ENCODE measurements at places on chromosomes 12 and 14.

DNA sequence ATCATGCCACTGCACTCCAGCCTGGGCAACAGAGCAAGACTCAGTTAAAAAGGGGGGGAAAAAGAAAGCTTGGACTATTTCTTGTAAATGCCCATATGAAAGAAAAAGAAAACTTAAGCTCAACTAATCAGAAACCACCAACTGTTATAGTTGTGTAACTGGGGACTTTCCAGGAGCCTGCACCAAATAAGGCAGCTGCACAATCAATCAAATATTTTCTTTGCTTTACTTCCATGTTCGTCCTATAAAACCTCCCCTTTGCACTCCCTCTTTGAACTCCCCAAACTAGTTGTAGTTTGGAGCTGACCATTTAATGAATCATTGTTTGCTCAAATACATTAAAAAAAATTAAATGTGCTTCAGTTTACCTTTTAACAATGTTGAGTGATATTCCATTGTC lies 54.9 kb downstream of the OTOGL start:
- DNase-seq = no peak

DNA sequence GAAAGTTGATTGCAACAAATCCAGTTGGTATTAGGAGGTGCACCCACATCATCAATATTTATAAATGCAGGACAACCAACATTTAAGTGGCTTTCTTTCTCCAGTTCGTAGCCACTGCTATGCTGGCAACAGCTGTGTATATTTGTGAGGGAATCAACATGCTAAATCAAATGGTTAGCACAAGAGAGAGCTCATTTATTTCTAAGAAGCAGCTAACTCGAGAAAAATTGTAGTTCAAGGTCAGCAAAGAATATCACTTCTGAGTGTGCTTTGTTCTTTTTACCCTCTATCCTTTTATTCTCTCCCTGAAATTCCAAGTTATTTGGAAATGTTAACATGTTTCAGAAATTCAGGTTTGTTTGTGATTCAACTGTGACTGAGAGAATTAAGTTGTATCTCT lies 137.3 kb downstream of the NAV3 start:
- DNase-seq = no peak

DNA sequence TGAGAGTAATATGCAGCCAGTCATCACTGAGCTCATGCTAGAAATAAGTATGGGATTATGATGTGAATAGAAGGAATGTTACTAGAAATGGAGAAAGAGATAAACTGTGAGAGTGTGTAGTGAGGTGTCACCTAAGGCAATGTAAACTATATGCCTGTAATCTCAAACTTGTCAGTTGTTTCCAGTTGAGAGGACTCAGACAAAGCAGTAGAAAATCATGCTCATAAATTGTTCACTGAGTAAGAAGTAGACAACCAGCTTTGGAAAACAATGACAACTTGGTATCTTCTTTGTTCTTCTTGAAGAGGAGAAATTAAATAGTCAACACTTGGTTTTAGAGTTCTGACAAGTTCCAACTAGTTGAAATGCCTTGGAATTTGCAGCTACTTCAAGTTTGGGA lies 148.5 kb upstream of the OR4E1 start:
- DNase-seq = no peak

DNA sequence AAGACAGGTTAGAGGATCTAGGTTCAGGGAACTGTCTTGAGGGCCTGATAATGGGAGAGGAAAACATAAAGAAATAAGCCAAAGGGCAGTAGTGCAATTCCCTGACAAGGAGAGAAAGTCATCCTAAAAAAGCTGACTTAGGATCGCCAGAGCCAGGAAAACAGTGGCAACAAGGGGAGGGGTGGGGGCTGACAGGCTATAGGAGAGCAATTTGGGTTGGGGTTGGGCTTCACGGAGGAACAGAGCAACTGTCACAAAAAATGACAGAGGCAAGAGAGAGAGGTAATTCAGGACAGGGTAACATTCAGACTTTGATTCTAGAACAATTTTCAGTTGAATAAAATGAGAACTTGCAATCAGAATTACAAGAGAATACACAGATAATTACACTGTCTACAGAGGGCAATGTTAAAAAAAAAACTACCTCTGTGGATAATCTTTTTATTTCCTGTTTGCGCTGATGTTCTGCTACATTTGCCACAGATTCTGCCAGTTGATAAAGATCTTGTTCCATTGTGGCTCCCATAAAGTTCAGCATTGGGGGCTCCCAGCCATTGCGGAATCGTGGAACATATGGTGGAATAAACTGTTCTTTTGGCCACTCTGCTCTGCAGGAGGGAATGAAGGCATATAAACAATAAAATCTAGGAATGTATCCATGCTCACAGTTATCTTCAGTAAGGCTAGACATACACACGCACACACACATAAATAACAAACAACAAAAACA lies 138.6 kb downstream of the EPS8 start:
- DNase-seq = no peak

DNA sequence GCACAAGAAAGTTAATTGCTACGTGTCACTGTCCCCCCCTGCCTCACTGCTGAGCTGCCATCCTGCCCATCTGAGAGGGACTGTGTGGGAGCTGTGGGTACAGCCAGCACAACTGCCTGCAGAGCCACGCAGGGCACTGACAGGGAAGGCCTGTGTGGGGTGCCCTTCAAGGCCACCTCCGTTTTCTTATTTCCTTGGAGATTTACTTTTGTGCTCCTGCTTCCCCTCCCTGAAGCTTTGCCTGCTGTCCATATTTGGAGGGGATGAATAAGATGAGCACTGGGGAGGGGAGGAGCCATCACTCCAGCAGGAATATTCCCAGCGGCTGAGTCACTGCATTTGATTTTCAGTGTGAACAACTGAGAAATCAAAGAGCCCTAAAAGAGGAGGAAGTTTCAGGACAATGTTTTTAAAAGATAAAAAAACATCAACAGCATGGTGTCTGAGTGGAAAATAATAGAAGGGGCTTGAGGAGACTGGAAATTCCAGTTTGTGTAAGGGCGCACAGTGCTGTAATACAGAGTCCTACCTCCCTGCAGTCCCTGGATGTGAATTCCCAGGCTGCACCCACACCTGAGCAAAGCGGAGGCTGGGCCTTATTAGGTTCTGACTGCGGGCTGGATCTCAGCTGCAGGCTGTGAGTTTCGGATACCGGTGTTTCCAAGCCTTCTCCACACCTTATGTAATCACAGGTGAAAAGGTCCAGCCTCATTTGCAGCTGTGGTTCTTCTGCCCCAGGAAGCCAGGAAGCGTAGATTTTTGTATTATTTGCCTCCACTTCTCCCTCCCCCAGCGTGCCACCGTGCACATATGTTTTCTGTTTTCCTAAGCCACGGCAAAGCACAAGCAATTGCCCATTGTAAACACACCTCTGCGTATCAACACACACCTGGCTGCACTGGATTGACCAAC lies 192.6 kb upstream of the BCL2L14 start:
- DNase-seq = no peak

DNA sequence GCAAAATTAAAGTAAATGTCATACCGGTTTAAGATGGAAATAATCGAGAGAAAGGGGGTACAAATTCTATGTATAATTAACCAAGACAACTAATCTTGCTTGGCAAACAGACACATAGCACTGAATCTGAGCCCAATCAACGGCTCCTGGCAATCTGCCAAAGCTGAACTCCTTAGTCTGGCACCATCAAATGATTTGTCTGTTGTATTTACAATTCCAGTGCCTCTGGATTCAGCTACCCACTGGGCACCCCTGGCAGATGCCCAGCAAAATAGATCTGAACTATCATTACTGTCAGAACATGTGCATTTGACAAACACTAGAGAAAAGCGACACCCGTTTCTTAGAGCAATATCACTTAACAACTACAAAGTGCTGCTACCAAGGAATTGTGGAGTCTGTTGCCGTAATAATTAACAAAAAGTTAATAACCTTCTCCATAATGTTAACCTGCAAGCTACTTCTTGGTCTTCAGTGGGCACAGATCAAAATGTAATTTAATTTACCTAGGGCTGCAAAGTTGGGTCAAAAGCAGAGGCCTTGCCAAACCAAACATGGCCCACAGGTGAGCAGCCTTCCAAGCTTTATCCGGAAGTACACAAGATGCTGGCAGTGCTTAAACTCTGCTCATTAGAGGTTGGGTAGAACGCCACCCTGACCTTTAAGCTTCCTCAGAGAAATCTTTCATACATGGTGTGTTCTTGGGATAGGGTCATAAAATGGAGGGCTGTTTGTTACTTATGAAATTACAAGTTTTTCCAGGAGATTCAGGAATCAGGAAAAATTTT lies 7.6 kb downstream of the EGLN3 start:
- DNase-seq = no peak

- DNase-seq = no peak
Observed at GRCh38 chr12:14873440-14874185, 12.0 kb downstream of the MGP start.

- peak; percentile 82 for DNase-seq
Observed at GRCh38 chr12:55982319-55982936, 8.6 kb downstream of the RAB5B start.

- no peak for DNase-seq
Observed at GRCh38 chr12:52190860-52191729, 719 bp downstream of the KRT80 start.

DNA sequence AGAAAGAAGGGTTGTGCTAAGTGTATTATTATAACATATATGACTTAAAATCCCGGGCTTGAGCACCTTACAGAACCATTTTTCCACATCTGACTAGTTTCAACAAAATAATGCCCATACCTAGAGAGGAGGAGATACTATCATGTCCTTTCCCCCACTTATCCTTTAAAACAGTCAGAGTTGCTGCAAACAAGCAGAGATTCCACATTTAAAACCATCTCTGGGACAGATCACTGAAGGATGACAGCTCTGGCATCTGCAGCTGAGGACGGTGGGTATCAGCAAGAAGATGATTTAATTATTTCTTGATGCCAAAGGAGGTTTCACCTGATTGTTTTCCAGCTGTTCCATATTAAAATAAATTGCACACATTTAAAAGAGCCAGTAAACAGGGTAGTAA lies 328.0 kb upstream of the TMTC1 start:
- DNase-seq = no peak

Measured in kidney (tissue), 22 donors.